NCI-H2227 treated with DMSO at 0.1 percent for 48 hours (cell line): ENCODE measurements at places on chromosomes 3 and 15.

- DNase-seq = no peak
Observed at GRCh38 chr15:31277335-31278060, 49.1 kb upstream of the KLF13 start.

DNA sequence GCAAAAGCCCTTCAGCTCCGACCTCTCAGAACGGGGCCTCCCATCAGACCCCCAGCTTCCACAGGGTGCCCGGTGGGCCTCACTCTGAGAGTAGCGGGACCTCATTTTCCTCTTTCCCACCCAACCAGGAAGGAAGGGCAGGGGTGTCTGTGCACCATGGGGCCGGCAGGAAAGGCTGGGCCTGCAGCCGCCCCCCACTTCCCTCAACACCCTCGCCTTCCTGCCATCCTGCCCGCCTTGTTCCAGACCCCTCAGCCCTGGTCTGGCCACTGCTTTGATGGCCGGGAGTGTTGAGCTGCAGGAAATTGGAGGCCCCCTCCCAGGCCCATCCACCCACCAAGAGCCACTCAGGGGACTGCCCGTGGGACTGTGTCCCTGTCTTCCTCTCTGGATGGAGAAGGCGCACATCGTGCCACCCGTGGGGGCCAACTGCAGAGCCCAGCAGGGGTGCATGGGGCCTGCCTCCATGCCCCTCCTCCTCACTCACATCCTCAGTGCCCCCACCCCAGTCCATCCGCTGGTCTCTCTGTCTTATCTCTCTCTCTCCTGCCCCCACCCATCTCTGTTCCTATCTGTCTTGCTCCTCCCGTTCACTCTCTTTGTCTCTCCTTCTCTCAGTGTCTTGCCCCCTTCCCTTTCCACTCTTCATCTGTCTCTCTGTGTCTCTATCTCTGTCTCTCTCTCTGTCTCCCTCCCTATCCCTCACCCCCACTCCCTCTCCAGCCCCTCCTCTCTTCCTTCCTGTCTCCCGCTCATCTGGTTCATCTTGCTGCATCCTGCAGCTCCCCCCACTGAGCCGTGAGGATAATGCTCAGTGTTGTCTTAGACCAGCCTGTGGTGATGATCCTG, 1.8 kb upstream of the PLXND1 start:
- DNase-seq = no peak

DNA sequence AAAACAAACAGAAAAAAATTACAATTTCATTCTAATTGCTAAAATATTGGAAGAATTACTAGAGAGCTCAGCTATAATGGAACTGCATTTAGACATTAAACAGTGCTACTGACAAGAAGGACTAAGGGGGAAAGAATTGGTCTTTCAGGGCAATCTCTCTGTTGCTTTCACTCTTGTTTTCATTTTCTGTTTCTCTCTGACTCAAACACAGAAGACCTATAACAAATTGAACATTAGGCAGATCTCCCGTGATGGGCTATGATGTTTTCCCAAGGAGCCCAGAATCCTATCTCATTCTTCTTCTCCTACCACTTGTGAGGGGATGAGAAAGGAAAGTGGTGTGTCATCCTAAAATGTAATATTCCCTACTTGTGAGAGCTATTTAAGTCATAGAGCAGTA, 358.0 kb upstream of the TGFBR2 start:
- DNase-seq = no peak

DNA sequence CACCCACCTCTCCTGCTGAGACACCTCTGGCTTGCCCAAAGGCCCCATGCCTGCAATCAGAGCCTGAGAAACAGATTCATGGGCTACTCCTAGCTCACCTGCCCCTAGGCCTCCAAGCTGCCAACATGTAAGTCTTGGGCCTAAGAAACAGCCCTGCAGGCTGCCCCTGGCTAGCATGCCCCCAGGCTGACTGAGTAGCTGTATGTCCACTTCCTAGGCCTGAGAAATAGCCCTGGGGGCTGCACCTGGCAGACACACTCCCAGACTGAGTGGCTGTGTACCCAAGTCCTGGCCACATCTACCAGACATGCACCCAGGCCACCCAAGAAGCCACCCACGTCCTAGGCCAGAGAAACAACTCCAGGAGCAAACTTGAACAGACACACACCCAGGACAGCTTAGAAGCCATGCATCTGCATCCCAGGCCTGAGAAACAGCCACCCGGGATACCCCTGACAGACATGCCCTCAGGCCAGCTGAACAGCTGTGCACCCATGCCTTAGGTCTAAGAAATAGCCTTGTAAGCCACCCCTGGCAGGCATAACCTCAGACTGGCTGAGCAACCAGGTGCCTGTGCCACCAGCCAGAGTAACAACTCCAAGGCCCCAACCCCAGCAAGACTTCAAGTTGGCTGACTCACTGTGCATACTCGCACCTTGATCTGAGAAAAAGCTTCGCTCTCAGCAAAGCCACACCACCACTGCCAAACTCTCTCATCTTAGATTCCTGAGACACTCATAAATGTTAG, 12.0 kb upstream of the NRG4 start:
- DNase-seq = no peak

- no peak for DNase-seq
Observed at GRCh38 chr3:11735638-11736037, 91.9 kb upstream of the VGLL4 start.
